ENCODE measurements at places on chromosomes 7 and 10.

- DNase-seq = no peak
Observed at GRCh38 chr10:29479981-29480954, 154.5 kb downstream of the SVIL start.

DNA sequence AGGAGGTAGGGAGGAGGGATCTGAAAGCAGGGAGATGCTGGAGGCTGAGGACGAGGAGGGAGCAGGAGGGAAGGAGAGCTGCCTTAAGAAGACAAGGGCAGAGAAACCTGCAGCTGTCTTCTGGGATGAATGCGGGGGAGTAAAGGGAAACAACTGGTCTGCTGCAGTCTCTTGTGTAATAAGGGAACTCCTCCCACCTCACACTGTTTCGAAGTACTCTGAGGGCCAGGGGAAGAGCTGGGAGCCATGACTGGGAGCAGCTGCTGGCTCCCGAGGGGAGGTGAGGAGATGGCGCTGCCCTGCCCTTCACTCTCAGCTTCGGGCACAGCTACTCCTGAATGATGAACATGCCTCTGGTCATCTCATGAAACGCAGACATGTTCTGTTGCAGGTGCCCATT, 65.1 kb downstream of the CLEC2L start:
- DNase-seq = no peak

GRCh38 chr7:155882596-155882995, 70.3 kb upstream of the SHH start:
- no peak for DNase-seq

DNA sequence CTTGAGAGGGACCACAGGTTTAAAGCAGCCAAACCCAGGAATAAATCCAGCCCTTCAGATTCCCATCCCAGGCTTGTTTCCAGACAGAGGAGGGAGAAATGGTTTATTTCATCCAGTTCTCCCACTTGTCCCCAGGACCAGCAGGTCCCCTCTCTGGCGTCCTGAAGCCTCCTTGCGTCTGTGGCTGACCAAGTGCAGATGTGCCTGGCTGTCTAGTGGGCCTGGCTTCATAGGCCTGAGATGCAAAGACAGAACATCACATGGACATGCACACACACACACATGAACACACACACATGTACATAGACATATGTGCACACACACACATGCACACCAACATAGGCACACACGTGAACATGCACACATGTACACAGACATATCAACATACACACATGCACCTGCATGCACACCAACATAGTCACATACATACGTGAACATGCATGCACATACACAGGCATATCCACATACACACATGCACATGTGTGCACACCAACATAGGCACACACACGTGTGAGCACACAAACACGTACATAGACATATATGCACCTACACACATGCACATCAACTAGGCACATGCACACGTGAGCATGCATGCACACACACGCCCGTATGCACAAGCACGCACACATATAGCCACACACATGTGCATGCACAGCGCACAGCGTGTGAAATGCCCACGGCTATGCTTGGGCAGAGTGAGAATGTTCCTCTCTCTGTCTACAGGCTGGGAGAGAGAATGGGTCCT, 10.7 kb downstream of the FOXL3 start:
- no peak for DNase-seq

- DNase-seq = no peak
Observed at GRCh38 chr10:95964756-95965155, 57.0 kb downstream of the CC2D2B start.

DNA sequence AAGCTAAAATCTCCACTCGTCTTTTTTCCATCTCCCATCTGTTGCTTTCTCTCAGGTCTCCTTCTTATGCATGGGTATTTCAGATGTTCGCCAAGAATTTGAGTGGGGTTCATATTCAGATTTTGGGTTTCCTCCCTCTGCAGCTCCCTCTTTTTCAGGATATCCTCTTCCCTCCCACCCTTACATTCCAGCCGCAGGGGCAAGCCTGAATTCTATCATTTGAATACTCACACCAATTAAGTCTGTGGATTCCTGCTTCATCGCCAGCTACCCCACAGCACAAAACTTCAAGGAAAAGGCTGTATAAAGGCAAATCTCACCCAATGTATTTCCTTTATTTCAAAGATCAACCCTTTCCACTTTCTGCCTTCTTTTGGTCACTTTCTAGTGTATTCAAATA, 41.6 kb upstream of the FOXI2 start:
- no peak for DNase-seq

GRCh38 chr10:50438049-50438936, 185.5 kb downstream of the SGMS1 start:
- DNase-seq = no peak

Data from transverse colon (tissue), 4 donors.